EL (cell line): ENCODE measurements at places on chromosomes 5 and 9.
A peak's percentile ranks its signal among the peaks of the same experiment; 100 is the strongest.

DNA sequence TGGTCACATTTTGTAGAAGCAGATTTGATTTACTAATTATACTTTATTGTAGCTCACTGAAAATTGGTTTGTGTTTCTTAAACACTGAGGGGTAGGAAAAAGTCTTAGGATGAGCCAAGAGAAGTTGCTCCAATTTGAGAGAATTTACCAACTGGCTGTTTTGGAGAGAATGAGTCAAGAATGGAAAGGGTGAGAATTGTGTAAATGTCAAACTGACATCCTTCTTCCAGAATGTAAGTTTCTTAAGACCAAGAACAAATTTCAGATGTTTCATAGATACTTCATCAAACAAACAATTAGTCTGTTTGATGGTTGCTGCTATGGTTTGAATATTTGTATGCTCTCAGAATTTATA is 106.2 kb upstream of the TXNDC8 start:
- DNase-seq: peak; percentile 73

DNA sequence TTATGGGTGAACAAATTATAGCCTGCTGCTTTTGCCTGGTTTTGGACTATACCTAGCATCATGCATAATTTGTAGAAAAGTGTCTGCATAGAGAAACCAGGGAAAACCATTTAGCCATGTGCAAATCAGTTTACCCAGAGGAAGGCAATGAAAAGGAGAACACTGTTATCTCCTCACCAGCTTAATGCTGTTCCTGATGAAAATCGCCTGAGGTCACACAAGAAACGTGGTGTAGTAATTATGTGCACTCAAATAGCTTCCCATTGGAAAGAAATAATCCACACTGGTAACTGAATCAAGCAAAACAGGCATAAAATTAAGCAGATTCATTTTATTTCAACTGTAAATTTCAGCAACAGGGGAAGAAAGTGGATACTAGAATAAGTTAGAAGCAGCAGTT is 51.7 kb upstream of the FAM240B start:
- no peak for DNase-seq

DNA sequence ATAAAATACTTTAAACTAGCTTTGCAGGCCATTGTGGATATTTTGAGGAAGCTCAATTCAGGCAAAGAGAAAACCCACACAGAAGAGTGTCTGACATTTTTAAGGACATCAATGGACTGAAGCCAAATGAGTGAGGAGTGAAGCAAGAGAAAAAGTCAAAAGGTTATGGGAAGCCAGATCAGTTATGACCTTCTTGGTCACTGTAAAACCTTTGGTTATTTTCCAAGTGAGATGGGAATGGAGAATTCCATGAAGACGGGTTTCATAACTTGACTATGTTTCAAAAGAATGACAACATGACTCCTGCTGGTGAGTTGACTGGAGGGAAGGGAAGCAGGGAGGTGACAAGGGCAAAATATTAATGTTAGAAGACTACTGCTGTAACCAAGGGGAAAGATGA is 585.2 kb downstream of the EFNA5 start:
- DNase-seq: no peak

GRCh38 chr5:56319526-56320181 is 86.5 kb upstream of the ANKRD55 start:
- no peak for DNase-seq

DNA sequence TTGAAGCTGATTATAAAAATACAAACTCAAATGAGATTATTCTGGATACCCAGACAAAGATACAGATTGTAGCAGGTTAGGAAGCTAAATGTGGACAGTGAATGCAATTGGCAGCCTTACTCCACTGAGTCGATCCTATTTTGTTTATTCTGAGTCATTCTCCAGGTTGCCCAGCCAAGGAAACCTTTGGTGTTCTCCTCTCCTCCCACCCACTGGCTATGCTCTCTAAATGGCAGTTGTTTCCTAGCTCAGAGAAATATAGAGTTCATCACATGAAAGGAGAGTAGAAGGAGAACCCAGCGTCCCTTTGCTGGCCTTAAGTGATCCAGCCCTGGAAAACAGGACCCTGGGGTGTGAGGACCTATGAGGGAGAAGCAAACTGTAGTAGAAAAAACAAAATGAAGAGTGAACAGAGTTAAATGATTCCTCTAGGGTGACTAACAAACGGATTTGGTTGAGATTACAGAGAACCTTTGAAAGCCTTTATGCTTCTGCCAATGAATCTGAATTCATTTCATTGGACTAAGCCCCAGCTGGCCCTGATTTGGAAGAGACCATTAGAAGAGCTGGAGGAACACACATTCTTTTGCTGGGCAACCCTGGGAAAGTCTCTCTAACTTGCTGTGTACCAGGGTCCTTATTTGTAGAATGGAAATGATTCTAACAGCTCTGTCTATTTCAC is 95.1 kb downstream of the BRINP1 start:
- no peak for DNase-seq

- DNase-seq: no peak
Observed at GRCh38 chr5:176723440-176723839, 76.2 kb downstream of the TSPAN17 start.

DNA sequence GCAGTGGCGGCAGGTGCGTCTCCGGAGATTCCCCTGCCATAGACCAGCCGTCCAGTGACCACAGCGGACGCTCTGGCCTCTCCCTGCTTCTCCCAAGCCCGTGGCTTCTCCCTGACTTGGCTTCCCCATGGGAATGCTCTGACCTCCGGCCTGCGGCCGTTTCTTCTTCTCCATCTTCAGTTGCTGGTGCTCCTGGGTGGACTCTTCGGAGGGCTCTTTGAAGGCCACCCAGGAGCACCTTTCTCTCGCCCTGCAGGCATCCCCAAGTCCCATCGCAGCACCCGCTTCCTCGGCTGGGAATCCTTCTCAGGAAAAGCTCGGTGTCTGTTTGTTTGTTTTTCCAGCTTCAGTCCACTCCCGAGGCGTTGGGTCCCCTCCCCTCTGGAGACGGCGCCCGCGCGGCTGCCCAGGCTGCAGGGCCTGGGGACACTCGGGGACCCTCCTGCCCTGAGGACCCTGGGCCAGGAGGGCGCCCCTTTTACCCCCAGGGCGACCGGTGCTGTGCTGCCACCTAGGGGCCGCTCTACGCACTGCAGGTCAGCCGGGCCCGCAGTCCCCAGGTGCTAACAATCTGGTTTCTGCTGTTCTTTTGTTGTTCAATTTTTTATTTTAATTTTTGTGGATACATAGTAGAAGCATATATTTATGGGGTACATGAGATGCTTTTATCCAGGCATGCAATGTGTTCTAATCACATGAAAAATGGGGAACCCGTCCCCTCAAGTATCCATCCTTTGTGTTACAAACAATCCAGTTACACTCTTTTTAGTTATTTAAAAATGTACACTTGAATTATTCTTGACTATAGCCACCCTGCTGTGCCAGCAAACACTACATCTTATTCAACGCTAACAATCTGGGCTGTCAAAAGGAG is 197.9 kb upstream of the ADAMTS16 start:
- no peak for DNase-seq

DNA sequence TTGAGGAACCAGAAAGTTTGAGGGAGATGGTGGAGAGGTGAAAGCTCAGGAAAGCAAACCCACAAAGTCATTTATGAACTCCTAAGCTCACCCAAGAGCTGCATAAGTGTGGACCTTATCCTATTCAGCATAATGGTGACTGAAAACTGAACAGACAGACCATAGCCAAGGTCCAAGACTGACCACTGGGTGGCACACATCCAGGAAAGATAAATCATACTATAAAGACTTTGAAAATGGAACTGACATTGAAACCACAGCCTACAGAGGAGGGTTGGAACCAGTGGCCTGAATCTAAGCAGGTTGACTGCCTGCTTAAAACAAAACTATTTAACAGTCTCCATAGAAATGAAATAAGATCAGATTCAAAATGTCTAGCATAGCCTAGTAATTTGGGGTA is 121.0 kb upstream of the RGS7BP start:
- DNase-seq: peak; percentile 38

GRCh38 chr9:31323726-31324444 is 1060.6 kb upstream of the ACO1 start:
- DNase-seq: no peak
